ENCODE measurements at places on chromosomes 6 and 20. TPM values are rescaled to one million over a fixed set of nuclear protein-coding genes. Genes with fewer than 3 reads are reported as not detected.
A peak's percentile ranks its signal among the peaks of the same experiment; 100 is the strongest.

- no peak for DNase-seq
These were observed 61.2 kb downstream of the TNFAIP3 start for GRCh38 chr6:137928286-137928685.

GRCh38 chr20:38842558-38842981 is 37.1 kb downstream of the PPP1R16B start:
- no peak for DNase-seq

GRCh38 chr6:146295695-146296094 is 247.9 kb upstream of the RAB32 start:
- DNase-seq, result no peak

DNA sequence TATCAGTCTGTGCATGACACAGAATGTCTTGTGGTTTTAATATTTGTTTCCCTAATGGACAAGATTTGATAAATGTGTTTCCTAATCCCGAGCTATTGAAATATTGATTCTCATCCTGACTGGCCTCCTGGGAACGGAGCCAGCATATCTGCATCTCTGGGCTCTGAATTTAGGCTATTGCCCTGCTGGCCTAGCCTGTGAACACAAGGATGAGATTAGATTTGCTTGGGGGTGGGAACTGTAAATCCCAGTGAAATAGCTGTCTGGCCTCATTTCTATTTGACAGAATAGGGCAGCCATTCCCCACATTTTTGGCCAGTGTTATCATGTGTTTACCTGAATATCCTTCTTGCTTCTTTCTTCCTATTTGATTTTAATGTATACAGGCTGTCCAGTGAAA is 198.4 kb upstream of the SOX4 start:
- DNase-seq, result peak; percentile 54

Gene GABRR1
- not detected for total RNA-seq

Gene RAET1L
- total RNA-seq, result 1.1 TPM

Gene ARHGAP40
- not detected for total RNA-seq
